Activated CD8-positive, alpha-beta T cell treated with anti-CD3 and anti-CD28 coated beads for 36 hours (primary cell): ENCODE measurements at places on chromosomes 7 and 10. TPM values are rescaled to one million over a fixed set of nuclear protein-coding genes. Genes with fewer than 3 reads are reported as not detected.

DNA sequence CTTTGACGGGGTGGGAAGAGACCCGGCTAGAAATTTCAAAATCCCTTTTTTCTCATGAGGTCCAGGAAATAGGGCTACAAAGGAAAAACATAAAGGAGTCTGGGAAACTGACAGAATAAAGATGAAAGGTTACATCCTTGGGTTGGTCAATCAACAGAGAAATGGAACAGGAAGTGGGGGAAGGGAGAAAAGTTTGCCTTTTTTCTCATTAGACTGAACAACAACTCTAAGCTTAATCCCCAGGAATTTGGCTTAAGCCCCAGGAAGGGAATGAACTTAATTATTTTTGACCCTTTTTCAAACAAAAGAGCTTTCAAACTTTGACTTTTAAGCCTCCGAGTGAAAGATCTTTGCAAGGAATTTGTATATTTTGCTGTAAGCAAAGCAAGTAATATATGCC lies 32.7 kb downstream of the LGI1 start:
- peaks cover 11% of the 10 kb centered on the region for H3K27me3 ChIP-seq
- no peaks in the 10 kb centered on the region for H3K36me3 ChIP-seq
- no peak overlapping the region for H3K4me3 ChIP-seq
- no peaks in the 10 kb centered on the region for H3K4me1 ChIP-seq

- no peaks in the 10 kb centered on the region for H3K36me3 ChIP-seq
- no peaks in the 10 kb centered on the region for H3K4me1 ChIP-seq
- no peak for DNase-seq
- H3K4me3 ChIP-seq = no peak overlapping the region
- no peak overlapping the region for H3K27ac ChIP-seq
Observed at GRCh38 chr7:94442639-94443038, 47.9 kb downstream of the COL1A2 start.

DNA sequence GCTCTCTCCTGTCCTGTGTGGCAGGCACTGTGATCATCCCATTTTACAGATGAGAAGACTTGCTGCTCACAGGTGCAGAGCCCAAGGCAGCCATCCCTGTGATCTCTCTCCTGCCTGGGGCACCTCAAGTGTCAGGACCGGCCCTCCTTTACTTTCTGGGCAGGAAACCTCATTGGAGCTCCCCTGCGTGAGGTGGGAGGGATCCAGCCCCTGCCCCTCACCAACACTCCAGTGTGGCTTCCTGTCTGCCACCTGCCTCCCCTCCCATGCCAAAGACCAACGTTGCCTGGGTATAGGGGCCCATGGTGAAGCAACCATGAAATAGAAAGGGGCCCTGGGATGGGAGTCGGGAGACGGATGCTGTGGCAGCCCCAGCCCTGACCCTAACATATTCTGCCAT lies 91.2 kb upstream of the MYL10 start:
- no peak overlapping the region for H3K27ac ChIP-seq
- H3K36me3 ChIP-seq = no peaks in the 10 kb centered on the region
- DNase-seq = no peak
- no peak overlapping the region for H3K4me3 ChIP-seq
- H3K27me3 ChIP-seq = no peaks in the 10 kb centered on the region
- H3K4me1 ChIP-seq = no peaks in the 10 kb centered on the region

- H3K36me3 ChIP-seq = no peaks in the 10 kb centered on the region
- H3K4me3 ChIP-seq = no peak overlapping the region
- no peak for DNase-seq
- no peaks in the 10 kb centered on the region for H3K4me1 ChIP-seq
- no peaks in the 10 kb centered on the region for H3K27me3 ChIP-seq
Observed at GRCh38 chr7:130695840-130696239, 9.5 kb upstream of the TSGA13 start.

The GSTO2 gene
- 2.7 TPM for total RNA-seq

The MINPP1 gene
- total RNA-seq = 7.1 TPM

The LSM8 gene
- total RNA-seq = 42.0 TPM
